ENCODE measurements at places on chromosomes 1 and 21.

DNA sequence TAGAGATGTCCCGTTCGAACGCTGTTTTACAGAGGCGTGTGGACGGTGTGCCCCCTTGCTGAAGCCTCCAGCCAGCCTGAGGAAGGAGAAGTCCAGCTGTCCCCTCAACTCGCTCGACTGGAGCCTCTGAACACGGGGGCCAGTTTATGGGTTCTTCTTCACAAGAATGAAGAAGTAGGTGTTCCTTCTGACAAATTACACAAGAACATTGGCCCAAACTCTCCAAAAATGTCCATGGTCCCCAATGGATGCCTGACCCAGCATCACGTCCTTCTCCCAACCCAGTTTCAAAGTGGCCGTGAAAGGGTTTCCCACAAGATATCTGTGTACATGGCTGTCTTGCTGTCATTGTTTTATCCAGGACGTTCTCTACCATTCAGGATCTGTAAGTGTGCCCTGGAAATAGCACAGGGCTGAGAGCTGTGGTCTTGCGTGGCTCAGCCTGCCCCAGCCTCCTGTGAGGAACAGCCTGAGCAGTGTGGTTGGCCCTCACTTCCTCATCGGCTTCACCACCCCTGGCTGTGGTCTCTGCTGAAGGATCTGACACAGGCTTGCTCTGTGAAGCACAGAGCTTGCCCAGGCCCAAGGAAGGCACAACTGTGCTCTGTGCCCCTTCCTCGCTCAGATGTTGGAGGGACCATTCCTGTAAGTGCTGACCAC is 1.0 kb upstream of the S100B start:
- DNase-seq: no peak

DNA sequence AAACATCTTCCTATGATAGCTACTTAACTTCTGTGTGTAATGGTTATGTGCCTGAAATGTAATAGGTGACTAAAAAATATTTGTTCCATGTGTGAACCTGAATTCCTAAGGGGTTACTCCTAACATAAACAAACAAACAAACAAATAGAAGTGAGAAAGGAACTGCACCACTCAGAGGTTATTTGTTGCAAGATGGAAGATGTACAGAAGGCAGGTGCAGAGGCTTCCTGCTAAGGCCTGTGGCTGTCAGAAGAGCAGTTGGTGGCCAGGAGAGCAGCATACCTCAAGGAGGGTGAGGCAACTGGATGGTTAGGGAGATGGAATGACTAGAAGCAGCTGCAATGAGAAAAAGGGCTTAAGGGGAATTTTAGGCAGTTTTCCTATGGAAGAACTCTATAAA is 940.6 kb downstream of the TTLL7 start:
- DNase-seq: no peak

- DNase-seq: no peak
These were observed 455 bp downstream of the BSDC1 start for GRCh38 chr1:32393832-32394140.

- DNase-seq: no peak
These were observed 105.2 kb downstream of the TLR5 start for GRCh38 chr1:223037845-223038244.

DNA sequence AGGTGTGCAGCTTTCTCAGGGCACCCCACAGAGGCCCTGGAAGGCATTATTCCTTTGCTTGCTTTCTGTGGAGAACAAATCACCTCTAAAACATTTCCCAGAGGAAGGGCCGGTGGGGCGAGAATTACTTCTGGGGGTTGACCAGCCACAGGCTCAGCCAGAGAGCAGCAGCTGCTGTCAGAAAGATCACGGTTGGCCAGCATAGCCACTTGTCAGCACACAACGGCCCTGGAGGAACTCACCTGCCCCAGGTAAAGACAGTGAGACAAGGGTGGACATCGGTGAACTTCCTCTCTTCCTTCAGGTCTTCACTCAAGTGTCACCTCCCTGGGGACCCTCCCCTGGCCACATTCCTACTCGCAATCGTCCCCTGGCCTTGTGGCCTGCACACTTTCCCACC is 69.5 kb upstream of the CLDN14 start:
- DNase-seq: no peak

GRCh38 chr1:88695781-88696180 is 11.7 kb downstream of the PKN2 start:
- DNase-seq: no peak

Data from large intestine (tissue), 12 donors.